ENCODE measurements at places on chromosomes 12 and 14.

DNA sequence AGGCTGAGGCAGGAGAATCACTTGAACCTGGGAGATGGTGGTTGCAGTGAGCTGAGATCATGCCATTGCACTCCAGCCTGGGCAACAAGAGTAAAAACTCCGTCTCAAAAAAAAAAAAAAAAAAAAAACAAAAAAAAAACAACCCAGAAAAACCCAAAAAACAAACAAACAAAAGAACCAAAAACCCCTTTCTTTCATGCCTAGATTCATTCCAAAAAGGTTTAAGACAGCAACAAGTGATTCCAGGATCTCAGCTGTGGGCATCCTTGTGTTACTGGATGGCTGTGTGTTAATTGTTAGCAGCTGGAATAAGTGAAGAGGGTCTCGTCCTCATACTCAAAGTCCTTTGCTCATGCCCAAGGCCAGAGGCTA is 9.4 kb downstream of the GPRC5A start:
- DNase-seq = no peak

GRCh38 chr12:16389594-16389993 is 42.1 kb downstream of the MGST1 start:
- DNase-seq = no peak

- DNase-seq = no peak
Measured at GRCh38 chr14:81329640-81330381, 70.3 kb downstream of the STON2 start.

DNA sequence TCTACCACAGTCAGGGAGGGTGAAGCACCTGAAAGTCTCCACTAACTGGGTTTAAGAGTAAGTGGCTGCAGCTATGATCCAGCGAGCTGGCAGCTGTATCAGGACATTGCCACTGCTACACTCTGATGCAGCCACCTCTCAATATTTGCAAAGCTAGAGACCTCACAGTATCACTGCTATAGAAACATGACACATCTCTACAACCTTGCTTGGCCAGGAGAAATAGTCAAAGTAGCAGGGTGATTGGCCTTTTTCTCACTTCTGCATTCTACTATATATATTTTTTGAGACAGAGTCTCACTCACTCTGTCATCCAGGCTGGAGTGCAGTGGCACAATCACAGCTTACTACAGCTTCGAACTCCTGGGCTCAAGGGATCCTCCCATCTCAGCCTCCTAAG is 9.3 kb upstream of the FMNL3 start:
- DNase-seq = no peak

DNA sequence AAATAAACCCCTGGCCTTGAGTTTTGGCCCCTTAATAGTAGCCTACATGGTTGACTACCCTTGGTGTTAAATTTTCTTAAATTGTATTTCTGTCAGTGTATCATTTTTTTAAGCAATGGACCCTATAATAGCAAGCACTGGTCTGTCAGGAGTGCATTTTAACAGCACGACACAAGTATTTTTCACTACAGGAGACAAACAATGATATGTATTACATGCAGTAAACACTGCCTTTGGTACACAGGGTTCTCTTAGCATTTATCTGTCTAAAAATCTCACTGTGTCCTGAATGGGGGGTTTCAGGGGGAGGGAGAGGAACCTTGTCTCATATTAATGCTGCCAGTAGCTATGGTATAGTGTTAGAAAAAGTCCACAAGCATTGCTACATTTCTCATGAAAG is 18.4 kb downstream of the LMO3 start:
- DNase-seq = no peak

GRCh38 chr14:69933623-69934275 is 54.5 kb downstream of the SMOC1 start:
- DNase-seq = no peak

DNA sequence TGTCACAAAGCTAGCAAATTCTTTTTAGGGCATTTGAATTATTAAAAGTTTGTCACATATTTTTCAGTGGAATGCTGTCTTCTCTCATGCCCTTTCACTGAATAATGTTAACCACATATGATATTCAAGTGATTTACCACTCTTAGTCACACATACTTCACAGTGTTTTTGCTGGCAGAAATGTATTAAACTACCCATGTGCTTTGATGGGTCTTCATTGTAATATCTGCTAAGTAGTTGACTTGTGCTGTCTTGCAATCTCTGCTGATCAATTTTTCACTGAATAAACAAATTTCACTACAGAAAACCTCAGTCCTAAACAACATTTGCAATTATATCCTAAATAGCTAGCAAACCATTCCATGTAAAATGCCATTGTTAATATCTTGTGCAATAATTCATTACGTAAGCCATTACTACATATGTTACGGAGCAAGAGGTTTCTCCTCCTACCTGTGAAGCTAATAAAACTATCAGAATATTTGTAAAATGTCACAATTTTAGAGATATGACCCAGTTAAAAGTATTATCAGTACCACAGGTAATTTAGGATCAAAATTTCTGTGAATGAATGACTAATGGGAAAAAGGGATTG is 64.6 kb upstream of the LMO3 start:
- DNase-seq = no peak

- DNase-seq = no peak
Measured at GRCh38 chr12:101743242-101743641, 4.0 kb upstream of the SYCP3 start.

- no peak for DNase-seq
Measured at GRCh38 chr12:89351489-89352241, 636 bp downstream of the DUSP6 start.

DNA sequence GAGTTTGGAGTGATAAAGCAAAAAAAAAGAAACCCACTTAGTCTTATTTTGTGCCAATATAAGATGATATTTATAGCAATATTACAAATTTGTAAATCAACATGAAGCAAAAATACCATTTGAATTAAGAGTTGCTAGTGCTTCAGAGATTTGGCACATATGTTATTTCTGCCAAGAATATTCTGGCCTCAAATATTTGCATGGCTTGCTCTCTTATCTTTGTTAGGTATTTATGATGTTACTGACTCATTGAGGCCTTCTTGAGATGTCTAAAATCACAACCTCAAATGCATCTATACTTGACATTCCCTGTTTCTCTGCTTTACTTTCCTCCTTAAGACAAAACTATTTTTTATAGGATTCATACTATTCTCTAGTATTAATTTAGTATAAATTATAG is 301.5 kb downstream of the NELL2 start:
- DNase-seq = no peak

DNA sequence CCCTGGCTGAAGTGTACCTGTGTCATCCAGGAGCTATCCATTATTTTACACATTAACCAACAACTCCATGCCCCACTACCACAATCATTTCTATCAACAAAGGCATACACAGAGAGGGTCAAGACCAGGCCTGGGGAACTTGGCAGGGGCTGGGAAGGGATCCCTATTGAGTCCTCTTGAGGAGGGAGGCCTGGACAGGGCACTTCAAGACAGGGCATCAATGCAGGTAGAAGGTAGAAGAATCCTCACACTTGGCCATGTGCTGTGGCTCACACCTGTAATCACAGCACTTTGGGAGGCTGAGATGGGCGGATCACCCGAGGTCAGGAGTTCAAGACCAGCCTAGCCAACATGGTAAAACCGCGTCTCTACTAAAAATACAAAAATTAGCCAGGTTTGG is 13.4 kb upstream of the ANKRD33 start:
- DNase-seq = no peak

GRCh38 chr14:99138999-99139865 is 132.8 kb downstream of the BCL11B start:
- no peak for DNase-seq

GRCh38 chr14:84485036-84485435 is 1044.9 kb upstream of the FLRT2 start:
- no peak for DNase-seq

GRCh38 chr14:38074754-38075153 is 132.9 kb upstream of the SSTR1 start:
- no peak for DNase-seq

GRCh38 chr14:58814466-58814865 is 176.7 kb downstream of the DACT1 start:
- no peak for DNase-seq

GRCh38 chr14:80946187-80946586 is 4.6 kb upstream of the CEP128 start:
- DNase-seq = no peak

- no peak for DNase-seq
Measured at GRCh38 chr14:86363576-86363975, 833.6 kb downstream of the FLRT2 start.

DNA sequence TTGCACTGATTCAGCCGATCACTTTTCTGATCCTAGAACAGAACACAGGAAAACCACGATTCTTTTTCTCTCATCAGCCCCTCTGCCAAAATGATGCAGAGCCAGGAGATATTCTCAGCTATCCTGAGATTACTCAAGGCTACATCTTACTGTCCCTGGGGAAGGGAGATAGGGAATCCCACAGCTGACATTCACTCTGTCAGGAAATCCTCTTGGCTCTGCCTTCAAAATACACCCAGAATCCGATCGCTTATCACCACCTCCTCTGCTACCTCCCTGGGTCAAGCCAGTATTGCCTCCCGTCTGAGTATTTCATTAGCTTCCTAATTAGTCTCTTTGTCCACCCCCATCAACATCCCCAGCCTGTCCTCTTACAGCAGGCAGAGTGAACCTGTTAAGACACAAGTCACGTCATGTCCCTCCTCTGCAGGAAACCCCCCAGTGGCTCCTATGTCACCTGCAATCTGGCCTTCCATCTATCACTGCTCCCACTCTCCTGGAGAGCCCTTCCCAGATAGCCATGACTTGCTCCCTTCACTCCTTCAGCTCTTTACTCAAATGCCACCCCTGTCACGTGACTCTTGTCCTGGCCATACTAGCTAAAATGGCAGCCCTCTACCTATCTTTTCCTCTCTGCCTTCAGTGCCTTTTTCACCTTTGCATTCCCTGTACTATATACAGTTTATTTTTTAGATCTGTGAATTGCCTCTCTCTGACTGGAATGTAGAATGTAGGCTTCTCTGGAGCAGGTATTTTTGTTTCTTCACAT is 70.3 kb downstream of the GALNT4 start:
- no peak for DNase-seq

DNA sequence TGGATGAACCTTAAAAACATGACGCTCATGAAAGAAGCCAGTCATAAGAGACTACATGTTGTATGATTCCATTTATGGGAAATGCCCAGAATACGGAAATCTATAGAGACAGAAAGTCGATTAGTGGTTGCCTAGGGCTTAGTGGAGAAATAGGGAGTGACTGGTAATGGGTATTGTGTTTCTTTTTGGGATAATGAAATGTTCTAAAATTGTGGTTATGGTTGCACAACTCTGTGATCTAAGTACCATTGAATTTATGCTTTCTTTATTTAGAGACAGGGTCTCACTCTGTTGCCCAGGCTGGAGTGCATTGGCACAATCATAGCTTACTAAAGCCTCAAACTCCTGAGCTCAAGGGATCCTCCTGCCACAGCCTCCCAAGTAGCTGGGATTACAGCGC is 8.0 kb downstream of the RBMS2 start:
- DNase-seq = no peak

DNA sequence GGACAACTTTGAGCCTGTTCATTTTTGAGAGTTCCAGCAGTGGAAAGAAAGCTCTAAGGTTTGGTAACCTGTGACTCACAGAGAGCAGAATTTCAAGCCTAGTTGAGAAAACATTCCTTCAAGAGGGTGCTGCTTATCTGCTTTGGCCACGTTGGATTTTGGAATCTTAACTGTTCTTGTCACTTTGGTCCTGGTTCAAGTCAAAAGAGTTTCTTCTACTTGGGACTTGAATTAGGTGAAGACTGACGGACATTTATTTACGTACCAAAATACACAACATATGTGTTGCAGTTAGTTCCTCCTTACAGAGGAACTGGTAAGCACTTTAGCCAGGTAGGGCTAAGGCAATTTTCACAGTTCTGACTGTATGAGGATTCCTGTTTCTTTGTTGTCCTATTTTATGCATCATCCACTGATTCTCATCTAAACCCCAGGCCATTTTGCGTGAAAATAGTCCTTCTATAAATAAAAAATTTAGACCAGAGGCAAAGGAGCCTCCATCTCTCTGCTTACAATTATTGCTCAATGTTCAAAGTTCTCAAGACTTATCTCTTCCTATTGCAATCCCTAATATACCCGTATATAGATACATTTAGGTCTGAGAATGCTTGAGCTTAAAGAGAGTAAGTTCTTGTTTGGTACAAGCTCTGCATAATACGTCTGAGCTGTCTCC is 580.9 kb downstream of the DIO2 start:
- DNase-seq = no peak

- no peak for DNase-seq
Measured at GRCh38 chr14:37062191-37062803, 110.1 kb downstream of the SLC25A21 start.

DNA sequence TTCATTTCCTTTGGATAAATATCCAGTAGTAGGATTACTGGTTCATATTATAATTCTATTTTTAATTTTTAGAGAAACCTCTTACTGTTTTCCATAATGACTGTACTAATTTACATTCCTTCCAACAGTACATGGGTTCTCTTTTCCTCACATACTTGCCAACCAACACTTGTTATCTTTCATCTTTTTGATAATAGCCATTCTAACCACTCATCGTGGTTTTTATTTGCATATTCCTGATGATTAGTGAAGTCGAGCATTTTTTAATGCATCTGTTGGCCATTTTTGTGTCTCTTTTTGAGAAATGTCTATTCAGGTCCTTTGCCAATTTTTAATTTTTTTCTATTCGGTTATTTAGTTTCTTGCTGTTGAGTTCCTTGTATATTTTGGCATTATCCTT is 457.7 kb upstream of the PDE3A start:
- no peak for DNase-seq

DNA sequence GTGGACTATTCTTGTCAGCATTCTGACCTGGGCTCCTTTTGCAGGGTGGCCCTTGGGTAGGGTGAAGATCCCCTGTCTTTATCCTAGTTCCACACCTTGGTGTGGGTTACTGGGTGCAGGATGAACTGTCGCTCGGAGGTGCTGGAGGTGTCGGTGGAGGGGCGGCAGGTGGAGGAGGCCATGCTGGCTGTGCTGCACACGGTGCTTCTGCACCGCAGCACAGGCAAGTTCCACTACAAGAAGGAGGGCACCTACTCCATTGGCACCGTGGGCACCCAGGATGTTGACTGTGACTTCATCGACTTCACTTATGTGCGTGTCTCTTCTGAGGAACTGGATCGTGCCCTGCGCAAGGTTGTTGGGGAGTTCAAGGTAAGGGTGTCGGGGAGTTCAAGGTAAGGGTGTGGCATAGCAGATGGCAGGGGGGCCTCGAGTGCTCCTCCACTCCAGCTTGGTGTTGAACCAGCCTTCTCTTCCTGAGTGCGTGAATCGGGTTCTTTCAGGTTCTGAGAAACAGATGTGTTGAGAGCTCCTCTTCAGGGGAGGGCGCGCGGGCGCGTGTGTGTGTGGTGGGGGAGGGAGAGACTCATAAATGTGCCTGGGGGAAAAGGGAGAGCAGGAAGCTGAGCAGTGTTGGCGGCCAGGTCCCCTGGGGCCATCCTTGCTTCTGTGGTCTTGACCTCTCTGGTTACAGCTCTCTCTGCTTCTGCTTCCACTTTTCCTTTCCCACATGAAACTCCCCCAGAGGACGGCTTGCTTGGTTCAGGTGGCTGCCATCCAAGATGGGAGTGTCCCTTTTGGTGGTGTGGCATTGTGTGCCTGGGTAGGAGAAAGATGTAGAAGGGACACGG is 4.0 kb downstream of the ATG101 start:
- no peak for DNase-seq
